ENCODE measurements at places on chromosomes 3 and 15.

- DNase-seq: no peak
Measured at GRCh38 chr15:96720656-96721055, 390.2 kb downstream of the NR2F2 start.

- no peak for DNase-seq
Measured at GRCh38 chr3:177468331-177468730, 271.0 kb upstream of the TBL1XR1 start.

DNA sequence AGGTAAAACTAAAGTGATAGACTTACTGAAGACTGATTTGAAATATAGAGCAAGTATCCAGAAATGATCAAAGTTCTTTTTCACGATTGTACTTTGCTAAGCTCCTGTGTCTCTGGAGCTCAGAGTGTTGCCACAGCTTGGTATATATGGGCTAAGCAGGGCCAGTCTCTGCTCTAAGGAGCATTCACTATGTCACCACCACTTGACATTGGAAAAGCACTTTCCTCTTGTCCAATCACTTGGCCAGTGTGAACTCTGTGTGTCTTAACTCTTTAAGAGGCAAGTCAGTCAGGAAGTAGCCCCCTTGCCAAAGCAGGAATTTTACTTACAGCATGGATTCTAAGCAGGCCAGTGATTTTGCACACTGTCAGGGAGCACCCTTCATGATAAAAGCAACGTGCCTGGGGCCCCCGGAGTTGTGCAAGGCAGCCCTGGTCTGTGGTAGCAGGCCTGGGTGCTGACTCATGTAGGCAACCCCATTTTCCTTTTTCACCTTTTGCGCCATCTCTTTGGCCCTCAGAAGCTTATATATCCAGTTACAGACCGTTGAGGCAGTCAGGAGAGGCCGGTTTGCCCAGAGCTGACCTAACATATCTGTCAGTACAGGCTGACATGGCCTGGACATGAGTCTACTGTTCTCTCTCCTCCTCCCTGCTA lies 73.0 kb downstream of the HCN4 start:
- DNase-seq: no peak

DNA sequence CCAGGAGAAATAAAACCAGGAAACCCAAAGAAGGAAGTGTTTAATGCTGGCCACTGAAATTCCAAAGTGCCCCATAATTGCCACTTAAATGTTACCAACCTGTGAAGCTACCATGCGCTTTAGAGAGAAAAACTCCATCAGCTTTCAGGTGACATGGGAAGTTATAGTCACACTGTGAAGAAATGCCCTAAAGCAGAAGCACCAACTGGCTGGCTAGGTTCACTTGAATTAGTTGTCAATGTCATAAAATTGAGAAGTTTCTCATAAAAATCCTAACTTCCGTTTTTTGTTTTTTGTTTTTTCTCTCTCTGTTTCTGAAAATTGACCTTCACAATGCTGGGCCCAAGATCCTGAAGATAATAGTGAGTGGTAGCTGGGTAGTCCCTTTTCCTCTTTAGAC lies 167.9 kb upstream of the CTNNB1 start:
- DNase-seq: no peak

DNA sequence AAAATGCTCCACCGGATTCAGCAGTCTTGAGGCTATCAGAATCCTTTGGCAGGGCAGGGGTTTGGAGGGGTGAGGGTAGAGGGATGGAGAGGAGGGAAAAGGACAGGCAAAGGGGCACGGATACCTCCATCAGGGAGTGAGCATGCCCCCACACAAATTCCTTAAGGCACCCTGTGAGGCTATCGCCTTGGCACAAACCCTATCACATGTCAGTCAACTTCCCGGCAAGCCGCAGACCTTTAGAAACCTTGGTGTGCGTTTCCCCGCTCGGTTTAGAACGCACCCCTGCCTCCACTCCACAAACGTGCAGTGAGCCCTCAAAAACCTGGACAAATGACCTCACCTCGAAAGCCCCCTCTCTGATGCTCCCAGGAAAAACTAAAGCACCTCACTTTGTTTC lies 422 bp upstream of the SETMAR start:
- DNase-seq: no peak

DNA sequence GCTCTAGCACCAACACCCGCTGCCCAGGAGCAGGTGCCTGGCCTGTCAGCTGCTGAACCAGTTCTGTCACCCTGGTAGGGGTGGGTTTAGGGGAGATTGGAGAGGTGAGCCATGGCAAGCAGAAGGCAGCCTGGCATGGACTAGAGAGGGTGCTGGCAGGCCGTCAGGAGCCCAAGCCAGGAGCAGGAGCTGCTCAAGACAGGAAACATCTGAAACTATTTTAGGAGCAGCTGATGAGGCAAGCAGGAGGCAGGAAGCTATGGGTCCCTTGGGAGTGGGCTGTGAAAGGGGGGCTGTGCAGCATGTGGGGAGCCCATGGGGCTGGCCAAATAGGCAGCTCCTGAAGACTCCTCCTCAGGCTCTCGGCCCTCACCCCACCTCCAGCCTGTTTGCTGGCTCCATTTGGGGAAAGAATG lies 2.3 kb downstream of the INKA1 start:
- no peak for DNase-seq

DNA sequence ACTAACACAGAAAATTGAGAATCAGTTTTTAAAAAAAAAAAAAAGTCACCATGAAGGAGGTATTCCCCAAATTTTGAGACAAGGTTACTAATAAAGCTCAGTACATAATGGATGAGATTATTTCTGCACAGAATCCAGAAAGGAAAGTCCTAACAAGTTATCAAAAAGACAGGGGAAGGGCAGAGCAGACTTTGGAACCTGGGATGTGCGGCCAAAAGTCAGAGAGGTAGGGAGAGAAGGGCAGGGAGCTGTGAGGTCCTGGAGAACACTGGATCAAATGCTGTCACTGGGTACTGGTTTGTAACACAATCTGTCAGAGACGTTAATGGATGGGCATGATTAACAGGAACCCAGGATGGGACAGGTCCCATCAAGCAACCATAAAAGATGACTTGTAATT lies 12.2 kb upstream of the LACTB start:
- no peak for DNase-seq

GRCh38 chr3:196139281-196139680 lies 57.4 kb upstream of the TFRC start:
- DNase-seq: no peak

- DNase-seq: no peak
Measured at GRCh38 chr3:197132916-197133530, 103.4 kb upstream of the MELTF start.

DNA sequence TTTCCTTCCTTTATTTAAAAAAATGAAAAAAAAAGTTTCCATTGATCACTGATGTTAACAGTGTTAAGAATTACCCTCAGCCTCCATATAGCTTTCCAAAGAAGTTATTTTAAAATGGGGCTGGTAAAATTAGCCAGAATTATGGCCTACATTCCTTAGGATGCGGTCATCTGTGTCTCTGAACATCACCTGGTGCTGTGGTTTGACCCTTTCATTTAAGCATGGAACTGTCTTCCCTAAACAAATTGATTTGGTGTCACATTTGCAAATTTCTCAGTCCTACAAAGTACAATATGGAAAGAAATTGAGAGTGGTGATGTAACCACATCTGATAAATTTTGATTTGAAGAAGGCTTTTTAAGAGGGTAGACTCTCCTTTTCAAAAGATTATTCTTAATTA lies 40.3 kb upstream of the ZPLD1 start:
- no peak for DNase-seq

Data from activated CD4-positive, alpha-beta T cell treated with anti-CD3 and anti-CD28 coated beads, Interleukin-2, amount 50 U/mL, for 4 hours (primary cell).